RCC 7860 (cell line): ENCODE measurements at places on chromosomes 1 and 21.
A peak's percentile ranks its signal among the peaks of the same experiment; 100 is the strongest.

- DNase-seq: no peak
These were observed 627 bp downstream of the CERS2 start for GRCh38 chr1:150973836-150974579.

DNA sequence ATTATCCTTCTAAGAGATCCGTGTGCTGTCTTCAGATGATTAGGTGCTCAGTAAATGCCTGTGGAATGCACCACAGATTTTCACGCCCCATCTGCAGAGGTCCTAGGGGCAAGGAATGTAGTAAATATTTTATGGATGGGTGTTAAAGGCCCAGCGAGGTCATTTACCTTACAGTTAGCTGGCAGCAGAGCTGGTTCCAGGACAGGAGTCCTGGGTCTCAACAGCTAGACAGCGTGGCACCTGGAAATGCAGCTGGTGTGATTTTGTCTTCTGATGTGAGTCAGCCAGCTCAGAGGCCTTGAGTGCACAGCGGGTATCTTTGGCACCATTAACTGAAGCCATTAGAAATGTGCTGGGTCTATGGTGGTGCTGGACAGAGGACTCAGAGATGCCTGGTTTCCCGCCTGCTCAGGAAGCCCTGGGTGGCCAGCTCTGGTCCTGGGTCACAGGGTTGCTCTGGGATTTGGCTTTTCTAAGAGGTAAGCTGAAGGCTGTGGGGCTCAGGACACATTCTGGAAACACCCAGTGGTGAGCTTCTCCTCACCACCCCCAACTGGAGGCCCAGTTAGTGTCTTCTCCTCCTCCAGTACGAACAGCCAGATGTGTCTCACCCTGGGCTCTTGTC lies 65.5 kb downstream of the DDX20 start:
- DNase-seq: no peak

- no peak for DNase-seq
These were observed 56.4 kb downstream of the GREM2 start for GRCh38 chr1:240555524-240555923.

DNA sequence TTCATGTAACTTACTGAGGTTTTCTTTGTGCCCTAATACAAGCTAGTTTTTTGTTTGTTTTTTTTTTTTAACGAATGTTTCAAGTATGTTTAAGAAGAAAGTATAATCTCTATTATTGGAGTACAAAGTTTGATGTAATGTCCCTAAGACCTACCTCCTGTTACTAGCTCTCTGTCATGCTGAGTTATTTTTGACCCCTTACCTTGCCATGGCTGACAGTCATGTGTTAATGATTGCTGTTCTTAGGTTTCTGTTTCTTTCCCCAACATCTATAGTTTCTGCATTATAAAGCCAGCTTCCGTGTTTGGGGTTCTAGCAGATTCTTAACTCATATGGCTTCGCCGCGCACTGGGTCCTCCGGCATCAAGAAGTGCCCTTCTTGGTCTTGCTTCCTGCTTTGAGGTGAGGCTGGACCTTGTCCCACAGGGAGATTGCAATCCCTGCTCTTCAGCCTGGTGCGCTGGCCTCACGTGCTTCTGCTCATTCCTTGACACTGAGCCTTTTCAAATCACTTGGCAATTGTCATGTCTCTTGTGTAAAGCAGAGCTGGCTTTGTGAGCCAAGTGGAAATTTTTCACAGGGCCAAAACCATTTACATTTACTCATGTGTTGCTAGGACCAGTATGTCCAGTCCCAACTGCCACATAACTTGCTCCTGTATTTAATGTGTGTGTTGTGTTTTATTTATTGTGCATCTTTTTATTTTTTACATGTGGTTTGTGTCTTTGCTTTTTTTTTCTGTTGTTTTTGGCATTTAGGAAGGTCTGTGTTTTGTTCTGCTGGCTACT lies 135.0 kb upstream of the COL6A1 start:
- no peak for DNase-seq

DNA sequence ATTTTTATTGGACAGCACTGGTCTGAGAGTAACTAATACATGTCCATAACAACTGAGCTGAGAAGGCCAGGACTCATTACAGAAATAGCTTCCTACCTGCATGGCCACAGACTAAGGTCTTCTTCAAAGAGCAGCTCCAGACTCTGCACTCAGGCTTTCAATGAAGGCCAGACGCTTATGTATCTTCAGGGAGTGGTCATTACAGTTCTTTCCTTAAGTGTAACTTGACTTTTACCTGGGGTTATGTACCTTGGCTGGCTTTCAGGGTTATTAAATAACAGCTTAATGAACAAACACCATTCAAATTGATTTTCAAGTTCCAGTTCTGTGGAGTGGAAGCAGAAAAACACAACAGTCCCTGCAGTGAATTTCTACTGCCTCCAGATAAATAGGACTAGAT lies 23.8 kb upstream of the SLC22A15 start:
- DNase-seq: no peak

DNA sequence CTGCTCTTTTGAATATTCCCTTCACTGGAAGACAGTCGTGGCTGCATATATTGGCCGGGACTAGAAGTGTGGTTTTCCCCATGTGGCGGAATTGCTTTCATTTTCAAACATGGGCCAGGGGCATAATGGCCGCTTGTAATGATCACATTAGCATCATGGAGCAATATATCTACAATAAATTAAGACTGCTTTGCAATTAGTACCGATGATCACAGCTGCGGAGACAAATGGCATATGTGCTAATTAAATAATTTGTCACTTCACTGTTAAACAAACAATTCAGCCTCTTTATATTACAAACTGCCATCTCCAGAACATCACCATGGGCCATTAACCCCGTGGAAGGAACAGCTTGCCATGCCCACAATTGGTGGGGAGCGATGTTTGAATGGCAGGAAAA lies 68.2 kb upstream of the OLIG2 start:
- DNase-seq: no peak

DNA sequence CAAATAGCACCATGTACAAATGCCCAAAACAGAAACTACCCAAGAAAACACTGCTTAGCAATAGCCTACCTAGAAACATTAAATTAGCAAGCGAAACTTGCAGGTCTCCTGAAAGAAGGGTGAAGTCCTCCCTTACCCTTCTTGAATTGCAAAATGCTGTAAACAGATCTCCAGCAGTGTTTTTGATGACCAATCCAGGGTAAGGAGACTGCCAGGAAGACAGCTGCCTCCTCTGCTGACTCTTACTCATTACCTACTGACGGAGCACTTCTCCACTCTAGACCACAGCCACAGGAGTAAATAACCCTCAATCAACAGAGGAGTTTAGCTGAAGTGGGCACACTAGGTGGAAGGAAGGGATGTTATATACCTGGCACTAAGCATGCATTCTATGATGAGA lies 32.2 kb upstream of the GADD45A start:
- DNase-seq: peak; percentile 39

DNA sequence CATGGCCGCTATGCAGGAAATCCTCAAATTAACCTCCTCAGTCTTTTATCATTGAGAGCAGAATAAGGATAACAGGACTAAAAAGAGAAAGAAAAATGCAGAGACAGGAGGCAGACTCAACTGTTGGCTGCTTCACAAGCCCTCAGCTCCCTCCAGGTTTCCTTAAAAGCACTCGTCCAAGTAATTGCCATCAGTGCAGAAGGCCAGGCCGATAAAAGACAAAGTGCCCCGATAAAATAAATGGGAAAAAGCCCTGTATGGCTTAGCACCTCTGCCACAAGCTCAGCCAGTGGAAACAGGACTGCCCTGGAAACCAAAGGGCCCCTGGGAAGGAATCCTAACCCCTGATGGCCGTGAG lies 8.1 kb downstream of the S100A6 start:
- no peak for DNase-seq

- DNase-seq: no peak
These were observed 14.2 kb upstream of the RGS4 start for GRCh38 chr1:163055005-163055404.

- DNase-seq: no peak
These were observed 167.3 kb downstream of the PBX1 start for GRCh38 chr1:164726235-164726634.

- DNase-seq: no peak
These were observed 2.9 kb downstream of the WDR26 start for GRCh38 chr1:224431726-224432125.

GRCh38 chr1:91900562-91900961 lies 14.6 kb upstream of the TGFBR3 start:
- no peak for DNase-seq

GRCh38 chr1:159911326-159912070 lies 11.5 kb upstream of the CFAP45 start:
- no peak for DNase-seq

- peak; percentile 29 for DNase-seq
These were observed 9.4 kb downstream of the CR1L start for GRCh38 chr1:207654320-207654719.

- no peak for DNase-seq
These were observed 139.8 kb upstream of the SPATA6 start for GRCh38 chr1:48611841-48612240.

DNA sequence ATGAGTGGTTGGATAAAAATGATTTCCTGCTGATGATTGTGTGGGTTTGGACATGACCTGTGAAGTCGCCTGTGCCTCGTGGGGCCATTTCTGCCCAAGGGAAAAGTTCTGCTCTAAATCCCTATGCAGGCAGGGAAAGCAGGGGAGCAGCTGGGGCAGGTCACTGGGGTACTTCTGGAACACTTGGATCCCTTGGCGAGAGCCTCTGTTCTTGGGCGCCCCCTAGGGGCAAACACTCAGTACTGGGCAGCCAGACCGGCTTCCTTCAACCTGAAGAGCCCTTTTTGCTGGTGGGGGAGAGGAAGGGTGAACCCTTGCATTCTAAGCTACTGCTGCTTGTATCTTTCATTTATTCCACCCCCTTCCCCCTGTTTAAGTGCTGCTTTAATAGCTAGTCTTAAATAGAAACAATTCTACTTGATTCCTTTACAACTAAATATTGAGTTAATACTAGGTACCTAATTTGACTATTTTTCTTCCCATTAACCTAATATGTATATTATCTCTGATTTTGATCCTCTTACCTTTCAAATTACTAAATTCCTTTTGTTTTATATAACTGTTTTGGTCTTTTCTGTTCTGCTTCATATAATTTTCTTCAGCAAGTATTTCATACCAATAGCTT lies 5.1 kb upstream of the CLEC20A start:
- DNase-seq: peak; percentile 39

DNA sequence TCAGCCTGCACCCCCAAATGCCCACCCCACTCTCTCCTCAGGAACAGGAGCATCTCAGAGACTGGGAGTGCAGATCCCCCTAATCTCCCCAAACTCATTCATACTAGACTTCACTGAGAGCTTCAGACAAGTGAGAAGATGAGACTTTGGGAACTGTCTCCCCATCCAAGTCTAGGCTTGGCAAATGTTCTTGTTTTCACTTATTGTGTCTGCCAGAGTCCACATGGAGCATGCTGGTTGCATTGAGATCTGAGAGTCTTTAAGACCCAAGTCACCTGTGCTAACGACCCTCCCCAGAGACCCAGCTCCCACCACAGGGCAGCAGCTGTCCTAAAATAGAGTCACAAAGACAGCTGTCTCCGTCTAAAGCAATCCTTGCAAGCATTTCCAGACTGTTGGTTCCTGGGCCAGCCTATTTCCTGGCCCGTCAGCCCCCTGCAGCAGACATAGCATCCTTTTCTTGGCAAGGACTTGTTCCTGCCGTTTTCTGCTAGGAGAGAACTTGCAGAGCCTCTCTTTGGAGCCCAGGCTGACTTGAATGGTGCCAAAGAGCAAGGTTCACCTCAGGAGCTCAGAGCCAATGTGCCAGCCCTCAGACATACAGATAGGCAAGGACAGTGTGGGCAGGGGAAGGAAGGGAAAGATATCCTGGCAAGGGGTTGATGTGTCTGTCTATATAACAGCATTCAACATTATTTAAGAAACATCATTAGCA lies 1.9 kb upstream of the CNTN2 start:
- no peak for DNase-seq

DNA sequence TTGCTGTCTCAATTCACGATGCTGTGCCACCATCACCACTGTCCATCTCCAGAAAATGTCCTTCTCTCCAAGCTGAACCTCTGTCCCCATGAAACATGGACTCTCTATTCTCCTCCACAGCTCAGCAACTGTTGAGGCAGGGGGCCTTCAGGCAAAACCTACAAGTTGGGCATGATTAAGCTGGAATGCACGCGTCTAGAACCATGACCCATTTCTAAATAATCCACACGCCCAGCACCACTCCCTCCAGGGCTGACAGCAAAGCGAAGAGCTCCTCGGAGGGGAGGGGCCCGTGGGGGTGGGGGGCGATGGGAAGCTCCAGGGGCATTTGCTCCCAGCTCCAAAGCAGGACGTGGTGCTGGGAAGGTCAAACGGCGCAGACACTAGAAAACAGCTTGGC lies 3.3 kb upstream of the HES5 start:
- no peak for DNase-seq

DNA sequence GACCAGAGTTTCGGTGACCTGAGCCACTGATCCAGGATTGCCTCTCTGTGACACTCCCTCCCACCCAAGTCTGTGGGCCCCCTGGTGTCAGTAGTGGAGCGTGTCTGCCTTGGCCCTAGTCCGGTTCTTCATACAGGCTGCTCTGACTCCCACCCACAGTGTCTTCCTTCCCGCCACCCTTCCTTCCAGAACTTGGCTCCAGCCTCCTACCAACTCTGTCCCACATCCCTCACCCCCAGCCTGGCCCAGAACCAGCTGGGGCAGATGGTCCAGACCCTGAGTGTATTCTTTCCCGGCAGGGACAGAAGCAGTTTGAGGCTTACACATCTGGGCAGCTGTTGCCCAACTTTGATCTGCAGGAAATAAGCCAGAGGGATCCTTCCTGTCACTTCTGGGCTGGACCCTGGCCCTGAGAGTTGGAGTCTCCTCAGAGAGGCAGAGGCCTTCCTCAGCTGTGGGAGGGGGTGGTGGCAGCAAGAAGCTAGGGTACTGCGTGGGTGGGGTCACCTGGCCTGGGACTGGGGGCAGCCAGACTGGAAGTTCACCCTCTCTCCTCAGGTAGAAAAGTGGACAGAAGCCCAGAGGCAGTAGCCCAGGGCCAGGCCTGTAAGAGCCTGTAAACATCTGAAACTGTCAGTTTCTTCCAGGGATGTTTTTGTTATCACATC lies 43.1 kb upstream of the EPS8L3 start:
- no peak for DNase-seq

GRCh38 chr1:238777551-238777950 lies 608.8 kb upstream of the CHRM3 start:
- DNase-seq: no peak

GRCh38 chr1:2496087-2496622 lies 20.1 kb downstream of the PLCH2 start:
- DNase-seq: no peak

- peak; percentile 34 for DNase-seq
These were observed 39.5 kb downstream of the PIK3CD start for GRCh38 chr1:9691108-9691445.

- no peak for DNase-seq
These were observed 3.1 kb upstream of the DOCK7 start for GRCh38 chr1:62691062-62691844.

- no peak for DNase-seq
These were observed 38.8 kb downstream of the POFUT2 start for GRCh38 chr21:45248893-45249381.
